ENCODE measurements at places on chromosomes 1 and 21.
A peak's percentile ranks its signal among the peaks of the same experiment; 100 is the strongest.

DNA sequence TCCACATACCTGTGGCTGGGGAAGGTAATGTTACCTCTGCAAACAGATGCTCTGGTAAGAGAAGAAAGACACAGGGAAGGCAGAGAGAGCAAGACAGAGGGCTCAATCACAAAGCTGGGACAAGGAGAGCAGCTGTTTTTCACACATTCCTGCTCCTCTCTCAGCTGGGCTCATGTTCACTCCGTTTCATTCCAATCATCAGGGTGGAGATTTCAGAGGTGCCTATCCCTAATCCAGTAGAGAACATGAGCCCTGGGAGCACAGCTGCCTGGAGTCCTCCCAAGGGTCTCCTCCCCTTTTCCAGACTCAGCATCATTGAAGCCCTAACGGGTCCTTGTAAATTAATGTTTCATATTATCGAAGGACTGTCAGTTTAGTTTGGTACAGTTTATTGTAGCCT, 19.4 kb downstream of the GADD45A start:
- DNase-seq, result no peak

- DNase-seq, result no peak
Observed at GRCh38 chr1:162913345-162913744, 52.4 kb upstream of the CCDC190 start.

DNA sequence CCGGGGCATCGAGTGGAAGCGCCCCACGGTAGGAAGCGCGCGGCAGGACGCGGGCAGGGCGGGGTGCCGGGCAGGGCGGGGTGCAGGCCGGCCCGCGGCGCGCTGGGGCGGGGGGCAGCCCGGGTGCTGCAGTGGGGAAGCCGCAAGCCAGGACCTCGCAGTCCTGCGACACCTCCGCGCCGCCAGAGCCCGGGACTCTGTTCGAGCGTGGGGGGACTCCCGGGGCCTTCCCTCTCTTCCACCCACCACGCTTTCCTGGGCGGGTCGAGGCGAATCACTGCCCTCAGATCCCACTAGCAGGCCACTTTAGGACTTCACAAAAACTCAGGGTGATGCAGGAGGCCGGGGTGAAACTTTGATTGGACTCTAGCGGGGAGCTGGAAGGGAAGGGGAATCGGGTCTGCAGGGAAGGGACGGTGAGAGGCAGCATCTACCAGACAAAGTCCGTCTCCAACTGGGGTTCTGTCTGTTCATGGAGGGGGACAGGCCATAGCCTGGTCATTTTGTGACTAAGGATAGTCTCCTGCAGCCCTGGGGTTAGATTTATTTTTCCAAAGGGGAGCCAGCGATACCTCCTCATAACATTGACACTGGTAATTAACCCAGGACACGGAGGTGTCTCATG, 623 bp downstream of the CAPN2 start:
- no peak for DNase-seq

- no peak for DNase-seq
Observed at GRCh38 chr1:70436622-70437251, 25.7 kb downstream of the CTH start.

- peak; percentile 37 for DNase-seq
Observed at GRCh38 chr1:181485287-181486097, 2.2 kb downstream of the CACNA1E start.

DNA sequence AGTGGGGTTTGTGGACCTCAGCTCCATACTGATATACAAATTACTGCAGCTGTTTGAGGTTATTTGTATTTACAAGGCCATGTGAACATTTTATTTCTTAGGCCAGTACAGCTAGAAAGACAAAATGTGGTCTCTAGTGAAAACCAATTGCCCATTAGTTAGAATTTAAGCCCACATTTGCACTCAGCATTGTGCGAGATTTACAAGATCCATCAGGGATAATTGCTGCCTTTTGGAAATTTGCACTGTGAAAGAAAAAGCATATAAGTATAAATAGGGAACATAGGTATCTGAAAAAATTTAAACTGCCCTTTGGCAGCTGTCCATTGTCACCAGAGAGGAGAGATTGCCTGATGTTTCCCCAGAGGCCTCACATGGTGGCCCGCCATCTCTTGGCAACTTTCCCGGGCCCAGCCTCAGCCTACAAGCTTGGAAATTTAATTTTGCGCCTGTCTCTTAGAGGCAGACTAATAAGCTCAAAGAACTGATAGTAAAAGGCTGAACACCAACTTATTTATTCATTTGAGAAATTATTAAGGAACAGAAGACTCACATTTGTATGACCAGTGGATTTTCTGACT, 120.7 kb downstream of the MAP3K21 start:
- peak; percentile 67 for DNase-seq

- DNase-seq, result no peak
Observed at GRCh38 chr1:72366466-72366865, 84.1 kb upstream of the NEGR1 start.

DNA sequence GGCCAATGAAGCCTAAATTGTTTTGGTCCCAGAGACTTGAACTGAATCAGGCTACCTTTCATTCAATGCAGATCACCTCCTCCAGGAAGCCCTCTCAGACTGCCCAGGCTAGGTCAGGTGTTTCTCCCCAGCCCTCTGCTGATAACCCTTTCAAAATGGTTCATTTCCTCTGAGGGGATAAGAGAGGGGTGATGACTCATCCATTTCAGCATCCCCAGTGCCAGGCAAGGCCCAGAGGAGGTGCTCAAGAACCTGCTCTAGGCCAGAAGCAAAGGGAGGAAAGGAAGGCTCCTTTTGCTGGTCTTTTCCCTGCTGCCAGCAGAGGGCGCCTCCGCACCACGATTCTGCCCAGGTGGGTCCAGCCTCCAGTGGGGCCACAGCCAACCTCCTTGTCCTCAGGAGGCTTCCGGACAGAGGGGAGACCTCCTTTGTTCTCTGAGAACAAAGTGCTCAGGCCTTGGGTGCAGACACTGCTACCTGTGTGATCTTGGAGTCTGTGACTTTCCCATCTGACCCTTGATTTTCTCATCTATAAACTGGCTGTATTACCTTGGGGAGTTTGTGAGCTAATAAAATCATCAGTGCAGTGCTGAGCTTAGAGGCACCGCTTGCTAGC, 45.3 kb upstream of the ARHGEF10L start:
- DNase-seq, result peak; percentile 78
